ENCODE measurements at places on chromosomes 1 and 21. TPM values are rescaled to one million over a fixed set of nuclear protein-coding genes. Genes with fewer than 3 reads are reported as not detected.
A peak's percentile ranks its signal among the peaks of the same experiment; 100 is the strongest.

Gene SELP
- 0.90 TPM for total RNA-seq

Gene NKAIN1
- total RNA-seq: not detected

Gene C1orf226
- not detected for total RNA-seq

DNA sequence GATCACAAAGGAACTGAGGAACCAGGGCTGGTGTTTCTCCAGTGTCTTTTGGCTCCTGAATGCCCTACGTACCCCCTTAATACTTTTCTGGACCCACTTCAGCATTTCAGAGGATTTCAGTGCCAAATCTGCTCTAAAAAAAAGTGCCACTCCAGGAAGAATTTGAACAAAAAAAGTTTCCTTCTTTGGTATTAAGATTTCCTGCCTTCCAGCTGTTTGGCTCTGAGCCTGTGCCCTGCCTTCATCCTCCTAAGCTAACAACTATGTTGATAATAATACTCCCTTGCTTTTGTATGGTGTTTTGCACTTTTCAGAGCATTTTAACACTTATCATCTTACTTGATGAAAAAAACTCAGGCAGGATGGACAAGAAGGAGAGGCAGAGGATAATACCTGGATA is 11.0 kb upstream of the RIMS3 start:
- ATAC-seq: no peak

DNA sequence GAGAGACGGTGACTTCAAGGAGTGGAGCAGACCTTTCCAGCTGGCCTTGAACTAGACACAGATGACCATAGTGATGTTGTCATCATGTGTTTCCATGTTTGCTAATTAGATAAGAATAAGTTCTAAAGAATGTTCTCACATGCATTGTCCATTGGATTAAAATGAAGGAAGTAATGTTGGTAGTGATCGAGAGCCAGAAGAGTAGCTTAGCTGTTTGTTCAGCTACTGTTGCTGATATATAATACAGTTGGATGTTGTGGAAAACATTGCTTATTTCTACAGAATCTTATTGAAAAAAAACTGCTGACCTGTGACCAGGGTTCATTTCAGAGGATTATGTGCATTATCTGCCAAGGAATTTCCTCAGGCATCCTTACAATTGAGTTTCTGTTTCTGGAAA is 249.1 kb upstream of the POGK start:
- ATAC-seq: no peak

- peak; percentile 42 for ATAC-seq
Observed at GRCh38 chr1:33709783-33710718, 153.8 kb upstream of the HMGB4 start.

GRCh38 chr1:198933515-198934222 is 294.8 kb downstream of the PTPRC start:
- ATAC-seq: no peak

DNA sequence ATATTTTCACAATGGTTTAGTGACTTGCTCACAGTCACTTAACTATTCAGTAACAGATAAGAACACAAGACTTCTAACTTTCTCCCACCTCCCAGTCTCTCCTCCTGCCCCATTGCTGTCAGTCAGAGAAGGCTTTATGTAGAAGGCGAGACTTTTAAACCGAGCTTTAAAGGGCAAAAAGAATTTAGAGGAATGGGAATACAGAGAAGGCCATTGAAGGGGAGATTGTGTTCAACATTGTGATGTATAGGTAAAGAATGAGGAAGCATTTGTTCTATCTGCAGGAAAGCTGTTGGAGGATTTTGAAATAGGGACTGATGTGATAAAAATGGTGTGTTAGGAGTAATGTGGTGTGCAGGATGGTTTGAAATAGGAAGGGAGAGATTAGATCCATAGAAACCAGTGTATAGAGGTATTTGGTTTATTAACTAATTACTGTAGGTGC is 7.3 kb downstream of the POU2F1 start:
- no peak for ATAC-seq

Measured in activated T-helper 17 cell treated with anti-CD3 and anti-CD28 coated beads, Interleukin-2, amount 50 U/mL, for 72 hours (primary cell).